Activated T-helper 1 cell treated with anti-CD3 and anti-CD28 coated beads, Interleukin-12 subunit alpha, Interleukin-12 subunit beta, Interleukin-2, Interleukin-4 antibody, amounts not matched to agents 30 ng/mL and 10 ng/mL and 1 ng/mL, durations not matched to agents 14 hours and 24 hours and 36 hours (primary cell): ENCODE measurements at places on chromosomes 6 and 20. TPM values are rescaled to one million over a fixed set of nuclear protein-coding genes. Genes with fewer than 3 reads are reported as not detected.

DNA sequence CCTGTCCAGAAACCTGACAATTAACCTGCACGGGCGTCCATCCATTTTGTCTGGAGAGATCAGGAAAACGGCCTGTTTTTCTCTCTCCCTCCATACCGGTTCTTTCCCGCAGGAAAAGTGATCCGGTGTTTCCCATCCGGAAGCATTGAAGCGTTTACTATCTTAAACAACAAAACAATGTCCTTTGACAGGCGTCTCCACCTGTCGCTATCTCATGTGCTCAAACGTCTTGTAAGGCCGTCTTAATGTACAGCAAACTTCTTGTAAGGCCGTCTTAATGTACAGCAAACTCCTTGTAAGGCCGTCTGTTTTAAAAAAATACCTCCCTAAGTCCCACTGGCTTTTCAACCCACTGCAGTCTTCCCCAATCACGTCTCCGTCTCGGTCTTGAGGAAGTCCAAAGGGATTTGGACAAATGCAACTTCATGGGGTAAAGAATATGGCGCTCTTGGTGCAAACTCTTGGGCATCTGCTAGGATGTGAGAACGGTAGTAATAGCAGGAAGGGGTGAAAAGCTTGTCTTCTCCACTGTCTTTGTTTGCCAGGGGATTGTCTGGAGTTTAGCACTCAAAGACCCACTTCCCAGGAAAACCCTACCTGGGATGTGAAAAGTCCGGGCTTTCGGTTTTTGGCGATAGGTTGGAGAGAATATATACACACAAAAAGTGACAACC lies 29.9 kb upstream of the TRIM27 start:
- H3K4me3 ChIP-seq: peak overlapping the region; percentile 81
- H3K27me3 ChIP-seq: peaks cover 14% of the 10 kb centered on the region
- H3K36me3 ChIP-seq: no peaks in the 10 kb centered on the region
- peaks cover 30% of the 10 kb centered on the region for H3K4me1 ChIP-seq
- no peak for DNase-seq

DNA sequence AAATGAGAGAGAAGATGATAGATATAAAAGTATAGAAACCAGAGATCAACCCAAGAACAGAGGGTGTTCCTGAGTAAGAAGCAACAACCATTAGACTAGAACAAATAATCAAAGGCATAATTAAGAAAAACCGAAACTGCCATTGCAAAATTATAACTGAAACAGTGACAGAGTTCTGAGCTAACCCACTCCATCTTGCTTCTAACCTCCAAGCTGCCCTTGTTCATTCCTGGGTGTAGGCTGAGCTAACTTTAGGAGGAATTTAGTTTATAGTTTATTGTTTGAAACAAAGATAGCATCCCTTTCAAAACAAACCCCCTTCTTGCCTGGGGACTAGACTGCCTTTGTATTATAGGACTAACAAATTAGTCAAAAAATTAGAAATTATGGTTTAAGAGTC lies 56.1 kb upstream of the PRND start:
- no peaks in the 10 kb centered on the region for H3K27me3 ChIP-seq
- DNase-seq: no peak
- H3K4me1 ChIP-seq: peaks cover 42% of the 10 kb centered on the region
- peak overlapping the region; percentile 31 for H3K27ac ChIP-seq
- H3K36me3 ChIP-seq: peaks cover 2% of the 10 kb centered on the region

DNA sequence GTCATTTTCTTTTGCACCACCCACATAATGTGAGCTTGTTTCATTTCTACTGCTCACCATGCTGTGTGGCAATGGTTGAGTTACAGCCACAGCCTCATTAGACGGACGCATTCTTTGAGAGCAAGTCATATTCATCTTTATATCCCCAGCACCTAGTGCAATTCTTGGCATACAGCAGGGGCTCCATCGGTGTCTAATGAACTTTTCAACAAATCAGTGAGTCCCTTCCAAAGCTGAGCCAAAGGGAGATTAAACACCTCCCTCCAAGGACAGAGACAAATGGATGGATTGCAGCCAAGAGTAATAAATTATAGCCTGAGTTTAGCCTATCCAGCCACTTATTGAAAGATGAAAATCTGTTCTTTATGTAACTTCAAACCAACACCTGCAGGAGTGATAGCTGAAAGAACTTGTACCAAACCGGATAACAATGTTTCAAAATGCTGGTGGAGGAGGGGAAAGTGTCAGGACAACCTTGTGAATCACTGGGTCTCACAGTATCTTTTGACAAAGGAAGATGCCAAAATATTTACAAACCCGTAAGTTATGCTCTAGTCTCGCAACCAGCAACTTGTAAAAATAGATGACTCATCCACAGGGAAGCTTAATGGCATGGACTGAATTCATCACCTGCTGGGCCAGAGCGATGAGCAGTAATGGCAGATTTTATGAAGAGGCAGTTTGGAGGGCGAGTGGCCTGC lies 139.0 kb downstream of the PXDC1 start:
- H3K27me3 ChIP-seq: no peaks in the 10 kb centered on the region
- H3K4me1 ChIP-seq: no peaks in the 10 kb centered on the region
- H3K27ac ChIP-seq: no peak overlapping the region
- DNase-seq: no peak

Gene SCRT2
- total RNA-seq: not detected in 2 replicates

- H3K36me3 ChIP-seq: no peaks in the 10 kb centered on the region
- H3K4me3 ChIP-seq: no peak overlapping the region
- no peak overlapping the region for H3K27ac ChIP-seq
These were observed 252.7 kb downstream of the BMP7 start for GRCh38 chr20:57013741-57014140.

Gene BPIFB2
- not detected in 2 replicates for total RNA-seq

GRCh38 chr6:37868447-37868825 lies 48.9 kb downstream of the ZFAND3 start:
- H3K4me1 ChIP-seq: peaks cover 42% of the 10 kb centered on the region
- peaks cover 12% of the 10 kb centered on the region for H3K36me3 ChIP-seq
- no peak for DNase-seq
- H3K27me3 ChIP-seq: no peaks in the 10 kb centered on the region
- peak overlapping the region; percentile 49 for H3K27ac ChIP-seq

Gene SYCP2
- total RNA-seq: 4.8 and 5.1 TPM in 2 replicates

DNA sequence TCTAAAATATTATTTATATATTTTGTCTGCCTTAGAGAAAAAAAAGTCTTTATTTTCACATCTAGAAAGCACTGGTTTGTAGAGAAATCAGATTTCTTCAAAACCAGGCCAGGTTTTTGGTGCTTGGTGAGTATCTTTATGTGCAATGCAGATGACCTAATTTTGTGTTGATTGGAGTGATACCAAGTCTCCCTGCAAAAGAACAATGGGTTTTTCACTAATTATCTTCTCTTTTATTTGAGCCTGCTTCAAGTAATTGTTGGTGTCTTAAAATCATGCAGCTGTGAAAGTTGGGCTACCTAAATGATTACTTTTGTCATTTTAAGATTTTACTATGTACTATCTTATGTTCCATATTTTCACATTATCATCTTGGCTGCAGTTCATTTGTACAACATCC lies 874.7 kb downstream of the TFAP2A start:
- no peaks in the 10 kb centered on the region for H3K4me1 ChIP-seq
- no peak overlapping the region for H3K27ac ChIP-seq
- H3K27me3 ChIP-seq: no peaks in the 10 kb centered on the region
- H3K4me3 ChIP-seq: no peak overlapping the region
- H3K36me3 ChIP-seq: no peaks in the 10 kb centered on the region

DNA sequence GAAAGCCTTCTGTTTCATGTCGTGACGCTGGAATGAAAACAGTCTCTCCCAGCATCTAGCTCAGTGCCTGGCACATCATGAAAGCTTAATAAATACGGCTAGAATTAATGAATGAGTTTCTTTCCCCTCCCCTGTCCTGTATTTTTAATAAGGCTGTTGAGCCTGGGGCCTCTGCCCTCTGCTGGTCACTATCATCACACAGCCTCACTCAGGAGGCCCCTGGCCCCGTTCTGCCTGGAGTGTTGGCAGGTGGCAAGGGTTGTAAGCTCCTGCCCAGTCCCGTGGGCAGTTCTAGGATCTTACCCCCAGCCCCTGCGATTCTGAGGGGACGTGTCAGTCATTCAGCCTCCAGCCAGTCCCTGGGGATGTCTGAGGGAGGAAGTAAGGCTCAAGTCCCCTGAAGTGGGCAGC lies 41.4 kb downstream of the PHACTR3 start:
- no peak overlapping the region for H3K27ac ChIP-seq
- DNase-seq: no peak

- DNase-seq: no peak
- no peaks in the 10 kb centered on the region for H3K36me3 ChIP-seq
- no peaks in the 10 kb centered on the region for H3K4me1 ChIP-seq
- H3K27ac ChIP-seq: no peak overlapping the region
These were observed 90.5 kb upstream of the TBX18 start for GRCh38 chr6:84854811-84855400.

Gene EDN1
- 0.12 and 0.36 TPM in 2 replicates for total RNA-seq

- no peaks in the 10 kb centered on the region for H3K4me1 ChIP-seq
- peaks cover 10% of the 10 kb centered on the region for H3K27me3 ChIP-seq
- no peak overlapping the region for H3K27ac ChIP-seq
- no peak for DNase-seq
These were observed 220.3 kb upstream of the LRFN2 start for GRCh38 chr6:40807484-40807883.
